GM03348 (cell line): ENCODE measurements at places on chromosomes 3 and 15.
A peak's percentile ranks its signal among the peaks of the same experiment; 100 is the strongest.

GRCh38 chr15:99605490-99605931 is 39.7 kb downstream of the MEF2A start:
- DNase-seq: no peak

GRCh38 chr3:171543759-171544300 is 83.6 kb upstream of the TNIK start:
- DNase-seq: no peak

DNA sequence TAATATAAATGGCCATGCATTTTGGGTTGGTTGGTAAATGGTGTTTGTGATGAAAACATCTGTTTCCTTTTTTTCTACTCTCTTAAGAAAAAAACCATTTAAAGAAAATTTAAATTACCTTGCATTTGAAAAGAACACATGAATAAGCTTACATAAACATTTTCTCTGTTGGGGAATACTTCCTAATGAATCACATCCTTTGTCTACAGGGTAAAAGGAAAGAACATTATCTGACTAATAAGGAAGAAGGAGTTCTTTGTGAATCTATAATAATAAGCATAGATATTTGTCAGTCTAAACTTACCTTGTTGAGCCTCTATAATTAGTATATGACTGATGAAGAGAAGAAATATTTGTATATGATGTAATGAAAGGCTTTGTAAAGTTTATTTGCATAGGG is 254.1 kb upstream of the ZNF717 start:
- DNase-seq: no peak

DNA sequence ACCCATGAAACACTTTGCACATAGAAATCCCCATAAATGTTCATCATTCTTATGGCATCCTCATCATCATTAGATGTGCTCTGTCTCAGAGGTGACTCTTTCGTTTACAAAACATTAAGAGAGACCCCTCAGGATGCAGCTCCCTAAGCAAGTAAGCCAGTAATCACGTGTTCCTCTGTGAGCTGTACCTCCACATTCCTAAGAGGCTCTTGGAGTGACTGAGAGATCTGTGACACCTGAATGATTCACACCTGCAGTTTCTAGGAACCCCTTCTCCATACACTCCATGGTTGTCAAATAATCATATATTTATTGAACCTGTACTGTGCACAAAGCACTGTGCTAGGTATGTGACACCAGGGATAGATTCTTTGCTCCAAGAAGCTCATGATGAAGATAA is 602.4 kb downstream of the UNC13C start:
- no peak for DNase-seq

DNA sequence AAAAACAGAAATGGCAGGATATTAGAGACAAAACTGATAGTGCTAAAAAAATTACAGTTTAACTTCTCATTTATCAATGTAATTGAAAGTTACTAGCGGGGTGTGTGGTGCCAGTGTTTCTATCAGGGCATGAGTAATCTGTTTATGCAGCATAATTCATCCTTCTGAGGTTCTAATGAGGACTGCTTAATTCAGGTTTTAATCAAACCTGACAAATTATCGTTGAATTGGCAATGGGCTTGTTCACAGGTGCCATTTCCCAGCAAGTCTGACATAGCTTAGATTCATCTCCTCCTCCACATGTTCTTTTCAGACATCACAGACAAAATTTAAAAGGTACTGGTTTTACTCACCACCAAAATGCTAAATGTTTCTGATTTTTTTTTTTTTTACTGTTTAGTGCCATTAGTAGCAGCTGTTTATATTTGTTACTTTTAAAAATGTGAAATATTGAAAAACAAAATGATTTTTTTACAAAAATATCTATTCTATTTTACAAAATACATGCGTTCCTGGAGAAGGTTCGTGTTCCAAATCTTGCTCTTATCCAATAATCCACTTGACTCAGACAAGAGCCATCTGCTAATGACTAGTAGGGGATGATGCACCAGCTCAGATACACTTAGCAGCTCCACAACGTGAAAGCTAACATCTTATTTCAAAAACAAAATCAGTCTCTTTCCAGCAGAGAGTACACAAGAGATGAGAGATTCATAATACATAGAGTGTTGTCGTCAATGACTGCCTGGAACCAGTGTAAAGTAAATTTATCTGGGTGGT is 447.7 kb upstream of the DPPA4 start:
- no peak for DNase-seq

DNA sequence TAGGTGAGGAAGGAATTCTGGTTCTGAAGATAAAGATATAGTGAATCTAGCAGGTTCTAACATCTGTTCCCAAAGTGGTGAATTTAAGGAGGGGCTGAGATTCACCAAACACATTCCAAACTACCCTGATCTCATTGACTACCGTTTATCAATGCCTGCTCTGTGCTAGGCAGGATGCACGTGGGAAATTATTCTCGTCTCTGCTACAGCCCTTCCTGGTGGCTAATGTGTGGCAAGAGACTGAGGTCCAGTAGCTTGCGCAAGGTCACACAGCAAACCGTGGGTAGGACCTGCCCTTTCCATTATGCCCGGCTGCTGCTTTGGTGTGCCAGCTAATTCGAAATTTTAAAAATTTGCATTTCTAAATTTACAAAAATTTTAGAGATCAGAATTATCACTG is 209.5 kb upstream of the TRIM42 start:
- no peak for DNase-seq

DNA sequence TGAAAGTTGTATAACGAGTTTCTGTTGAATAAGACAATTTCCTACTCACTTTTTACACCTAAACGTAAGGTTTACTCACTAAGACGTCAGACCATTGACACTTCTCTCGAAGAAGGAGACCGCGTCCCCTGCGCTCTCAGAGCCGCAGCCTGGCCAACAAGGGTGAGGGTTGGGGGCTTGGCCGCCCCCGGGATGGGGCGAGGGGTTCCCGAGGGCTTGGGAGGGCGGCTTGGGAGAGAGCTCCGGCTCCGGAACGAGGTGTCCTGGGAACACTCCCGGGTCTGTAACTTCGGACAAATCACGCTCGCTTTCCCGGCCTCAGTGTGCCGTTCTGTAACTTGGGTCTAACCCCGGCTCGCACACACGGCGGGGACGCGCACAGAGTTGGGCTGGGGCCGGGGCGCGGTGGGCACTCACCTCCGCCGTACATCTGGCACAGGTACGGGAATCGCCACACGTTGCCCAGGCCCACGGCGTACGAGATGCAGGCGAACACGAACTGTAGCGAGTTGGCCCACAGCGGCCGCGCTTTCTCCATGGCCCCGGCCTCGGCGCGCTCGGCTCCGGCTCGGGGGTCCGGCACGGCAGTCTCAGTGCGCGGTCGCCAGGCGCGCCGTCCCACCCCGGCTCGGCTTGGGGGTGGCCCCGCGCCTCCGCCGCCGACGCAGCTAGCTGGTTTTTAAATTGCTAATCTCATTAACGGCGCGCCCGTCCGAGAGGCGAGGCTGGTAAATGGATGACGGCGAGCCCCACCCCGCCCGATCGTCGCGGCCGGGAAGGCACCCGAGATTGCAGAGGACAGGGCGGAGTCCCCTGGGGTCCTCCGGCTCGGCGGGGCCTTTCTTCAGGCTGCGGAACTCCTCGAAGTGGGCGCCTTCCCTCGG is at the start of gene SLC6A20:
TSS of gene SLC6A20 (minus strand) at position 655 of the 884 bp plus-strand sequence. CDS start at position 538, 117 bp downstream.
- DNase-seq: no peak

DNA sequence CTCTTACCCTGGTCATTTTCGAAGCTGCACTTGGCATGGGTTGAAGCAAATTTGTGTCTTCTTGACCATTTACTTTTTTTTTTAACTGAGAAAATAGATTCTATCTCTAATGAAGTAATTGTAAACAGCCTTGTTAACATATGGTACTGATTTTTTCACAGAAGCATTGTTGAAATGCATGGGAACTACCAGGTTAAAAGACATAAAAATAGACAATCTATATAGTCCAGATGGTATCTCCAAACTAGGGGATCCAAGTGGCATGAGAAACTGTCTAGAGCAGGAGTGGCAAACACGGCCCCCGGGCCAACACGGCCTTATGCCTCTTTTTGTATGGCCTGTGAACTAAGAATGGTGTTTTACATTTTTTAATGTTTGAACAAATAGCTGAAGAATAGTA is 41.9 kb downstream of the CACNA1D start:
- DNase-seq: no peak

- DNase-seq: no peak
These were observed 53.0 kb downstream of the STARD5 start for GRCh38 chr15:81270781-81271491.

DNA sequence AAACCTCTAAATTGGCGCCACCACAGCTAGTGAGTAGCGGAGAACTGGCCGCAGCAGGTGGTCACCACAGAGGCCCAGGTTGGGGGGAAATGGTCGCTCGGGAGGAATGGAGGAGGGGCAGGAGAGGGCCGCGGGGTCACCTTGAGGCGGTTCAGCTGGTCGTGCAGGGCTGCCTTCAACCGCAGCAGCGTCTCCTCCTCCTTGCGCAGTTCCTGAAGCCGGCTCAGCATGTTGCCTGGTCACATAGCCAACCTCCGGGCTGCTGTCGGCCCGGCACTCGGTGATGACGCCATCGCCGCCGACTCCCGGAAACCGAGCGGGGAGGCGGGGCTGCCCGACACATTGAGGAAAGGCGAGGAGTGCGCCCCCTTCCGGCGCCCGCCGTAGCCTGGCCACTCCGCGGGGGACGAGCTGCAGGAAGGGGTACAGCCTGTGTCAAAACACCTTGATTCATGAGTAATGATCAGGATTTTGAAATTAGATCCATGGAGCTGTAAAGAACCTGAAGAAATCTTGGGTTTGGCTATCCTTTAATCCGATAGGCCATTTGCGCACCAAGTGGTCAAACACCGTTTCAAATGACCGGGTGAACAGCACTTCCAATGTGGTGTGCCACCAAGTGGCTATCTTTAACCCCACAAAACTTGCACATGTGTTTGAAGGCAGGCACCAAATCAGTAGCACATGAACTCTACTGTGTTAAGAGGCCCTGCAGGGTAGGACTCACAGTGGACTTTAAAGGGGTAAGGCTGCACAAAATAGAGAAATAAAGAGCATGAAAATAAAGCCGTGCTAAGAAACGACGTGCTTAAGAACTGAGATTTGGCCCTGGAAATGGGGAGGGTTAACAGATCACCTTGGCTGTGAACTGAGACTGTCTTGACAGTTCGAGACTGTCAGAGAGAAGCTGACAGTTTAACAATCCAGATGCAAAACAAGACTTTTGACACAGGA is at the start of gene SNAPC5:
TSS of gene SNAPC5 (minus strand) at position 261 of the 954 bp plus-strand sequence. CDS start at position 230, 31 bp downstream.
- DNase-seq: peak; percentile 96

DNA sequence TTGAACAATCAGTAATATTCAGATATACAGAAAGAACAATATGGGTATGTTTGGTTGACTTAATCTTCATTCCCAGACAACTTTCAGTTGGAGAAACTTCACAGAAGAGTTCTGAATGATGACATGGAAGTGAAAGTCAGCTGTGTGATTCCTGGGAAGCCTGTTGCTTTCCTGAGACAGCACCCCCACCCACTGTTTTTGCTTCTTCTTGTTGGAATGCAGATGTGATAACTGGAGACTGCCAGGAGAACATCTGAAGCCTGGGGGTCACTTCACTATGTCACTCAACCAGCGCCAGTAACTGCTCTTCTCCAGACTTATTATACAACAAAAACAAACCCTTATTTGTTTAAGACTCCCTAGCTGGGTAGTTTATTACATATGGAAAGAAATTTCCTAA is 599.4 kb downstream of the ZIC1 start:
- DNase-seq: no peak
